ENCODE measurements at places on chromosomes 16 and 17.

- no peak for DNase-seq
These were observed 117.2 kb upstream of the METRNL start for GRCh38 chr17:82962163-82962720.

GRCh38 chr16:82242201-82242600 lies 72.2 kb upstream of the MPHOSPH6 start:
- no peak for DNase-seq

GRCh38 chr16:48555597-48556242 lies 54.3 kb downstream of the N4BP1 start:
- DNase-seq, result no peak

DNA sequence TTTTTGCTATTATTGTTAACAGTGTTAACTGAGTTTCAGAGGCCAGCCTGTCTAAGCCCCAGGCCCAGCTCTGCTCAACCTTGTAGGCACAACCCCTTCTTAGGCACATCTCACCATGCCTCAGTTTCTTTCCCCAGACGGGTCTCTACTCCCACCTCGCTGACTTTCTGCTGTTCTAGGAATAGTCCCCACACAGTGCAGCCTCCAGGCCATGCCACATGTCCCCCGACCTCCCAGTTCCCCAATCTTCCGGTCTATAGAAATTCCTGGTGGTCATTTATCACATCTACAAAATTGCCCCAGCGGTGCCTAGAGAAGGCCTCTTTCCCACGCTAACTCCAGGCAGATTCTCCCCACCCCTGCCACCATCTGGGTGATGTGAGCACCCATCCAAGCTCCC lies 34.8 kb downstream of the ADGRG5 start:
- no peak for DNase-seq

GRCh38 chr17:28973425-28973824 lies 22.1 kb upstream of the PHF12 start:
- DNase-seq, result peak; percentile 26

DNA sequence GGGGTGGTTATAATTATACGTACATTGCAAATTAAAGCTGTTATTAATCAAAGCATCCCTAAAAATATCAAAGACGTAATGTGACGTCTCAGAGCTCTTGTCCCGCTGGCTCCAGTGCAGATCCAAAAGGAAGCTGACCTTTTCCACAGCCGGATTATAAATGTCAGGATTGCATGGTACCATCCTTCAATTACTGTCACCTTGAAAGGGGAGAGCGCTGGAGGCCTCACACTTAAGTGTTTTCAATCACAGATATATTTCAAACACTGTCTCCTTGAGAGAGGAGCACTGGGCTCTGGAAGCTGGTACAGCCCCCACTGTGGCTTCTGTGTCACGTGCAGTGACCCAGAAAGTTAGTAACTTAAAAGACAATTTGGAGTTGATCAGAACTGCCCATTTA lies 94.2 kb downstream of the AIPL1 start:
- DNase-seq, result no peak

DNA sequence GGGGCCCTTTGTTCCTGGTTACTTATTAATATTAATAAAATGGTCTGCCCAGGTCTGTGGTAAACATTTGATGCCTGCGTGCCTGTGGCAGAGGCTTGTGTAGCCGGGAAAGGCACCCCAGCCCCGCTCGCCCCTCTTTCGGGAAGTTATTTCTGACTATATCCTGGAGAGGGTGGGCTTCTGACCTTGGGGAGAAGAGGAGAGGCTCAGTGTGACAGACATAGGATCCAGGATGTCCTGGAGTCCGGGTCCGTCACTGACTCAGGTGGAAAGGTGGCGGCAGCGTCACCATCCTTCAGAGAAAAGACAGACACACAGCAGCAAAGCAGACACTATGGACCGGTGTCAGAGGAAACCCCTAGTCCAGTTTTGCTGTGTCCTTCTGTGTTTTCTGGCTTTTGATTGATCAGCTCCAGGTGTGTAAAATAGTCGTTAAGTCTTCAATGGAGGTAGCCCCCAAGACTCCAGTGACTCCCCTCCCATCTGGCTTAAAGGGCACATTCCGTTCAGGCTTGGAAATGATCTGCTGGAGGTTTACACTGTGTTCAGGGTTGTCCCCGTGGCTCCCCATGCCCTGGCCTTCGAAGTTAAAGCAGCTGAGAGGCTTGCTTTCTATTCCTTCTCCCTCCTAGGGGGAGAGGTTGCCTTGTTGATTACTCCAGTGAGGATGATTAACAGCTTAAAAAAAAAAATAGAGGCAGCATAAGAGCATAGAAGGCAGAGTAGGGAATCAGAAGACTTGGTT lies 81.6 kb downstream of the CCDC182 start:
- no peak for DNase-seq

- no peak for DNase-seq
These were observed 1.6 kb downstream of the UBALD1 start for GRCh38 chr16:4612977-4613635.

DNA sequence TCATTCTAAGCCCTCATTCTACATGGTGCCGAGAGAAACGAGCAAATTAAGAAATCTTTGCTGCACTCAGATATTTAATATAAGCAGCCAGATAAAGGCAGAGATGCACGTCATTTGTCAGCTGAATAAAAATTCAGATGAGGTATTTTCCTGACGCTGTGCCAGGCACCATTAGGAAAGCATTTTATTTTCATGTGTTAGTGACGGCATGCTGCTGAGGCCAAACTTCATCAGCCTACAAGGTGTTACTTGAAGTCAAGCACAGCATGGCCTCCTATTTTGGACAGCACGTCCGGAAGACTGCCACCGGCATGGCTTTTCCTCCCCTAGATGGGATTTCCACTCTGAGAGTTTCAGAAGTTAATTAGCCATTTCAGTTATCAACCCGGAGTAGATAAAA lies 70.3 kb downstream of the IRX3 start:
- DNase-seq, result no peak

DNA sequence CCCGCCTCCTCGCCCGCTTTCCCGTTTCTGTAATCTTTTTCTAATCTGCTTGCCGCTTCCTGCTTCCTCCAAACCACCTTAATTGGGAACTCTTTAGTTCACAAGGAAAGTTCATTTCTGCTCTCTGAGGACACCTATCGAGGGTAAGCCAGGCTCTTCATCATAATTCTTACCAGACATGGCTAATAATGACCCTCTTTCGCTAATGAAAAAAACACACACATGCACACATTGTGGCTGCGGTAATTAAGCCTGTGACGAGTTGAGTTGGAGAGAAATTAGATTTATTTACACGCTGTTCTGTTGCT lies 100.6 kb downstream of the ZNF423 start:
- DNase-seq, result no peak

DNA sequence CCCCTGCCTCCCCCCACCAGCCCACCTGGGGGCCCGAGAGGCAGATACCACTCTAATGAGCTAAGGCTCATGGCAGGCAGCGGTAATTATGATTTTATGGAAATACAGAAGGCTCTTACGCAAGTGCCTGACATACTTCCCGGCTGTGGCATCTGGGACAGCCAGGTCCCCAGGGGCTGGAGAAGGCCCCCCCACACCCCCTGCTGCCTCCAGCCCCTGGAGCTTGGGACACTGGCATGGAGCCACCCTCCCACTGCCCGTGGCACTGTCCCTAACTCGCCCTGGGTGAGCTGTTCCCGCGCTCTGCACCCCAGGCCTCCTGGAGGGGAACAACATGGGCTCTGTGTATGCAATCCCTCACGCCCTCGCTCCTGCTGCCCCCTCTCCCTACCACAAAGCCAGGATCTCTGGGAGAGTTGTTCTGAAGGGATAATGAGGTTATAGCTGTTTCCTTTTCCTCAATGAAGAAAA lies 5.4 kb upstream of the STAC2 start:
- DNase-seq, result no peak

DNA sequence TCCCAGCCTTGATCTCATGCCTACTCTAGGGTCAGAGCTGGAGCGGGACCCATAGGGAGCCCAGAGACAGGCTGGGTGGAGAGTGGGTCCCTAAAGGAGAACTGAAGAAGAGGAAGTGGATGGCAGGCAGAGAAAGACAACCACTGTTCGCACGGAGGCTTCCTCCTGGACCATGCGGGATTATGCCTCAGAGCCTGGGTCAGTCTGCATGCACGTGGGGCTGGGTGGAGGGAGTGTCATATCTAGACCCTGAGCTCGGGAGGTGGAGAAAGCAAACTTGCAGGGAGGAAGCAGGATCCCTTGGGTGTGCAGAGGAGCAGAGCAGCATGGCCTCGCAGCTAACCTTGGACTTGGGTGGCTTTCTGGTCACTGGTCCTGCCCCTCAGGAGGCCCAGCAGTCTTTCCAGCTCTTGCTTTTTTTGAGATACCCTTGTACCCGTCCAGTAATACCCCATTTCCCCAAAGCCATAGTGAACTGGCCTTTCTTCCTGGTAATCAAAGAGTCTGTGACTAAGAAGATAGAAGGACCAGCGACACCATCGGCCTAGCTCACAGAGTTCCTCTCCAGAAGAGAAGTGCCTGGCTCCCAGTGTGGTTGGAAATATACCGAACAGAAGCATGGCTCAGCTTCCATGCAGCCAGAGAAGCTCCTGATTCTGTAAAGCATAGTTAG lies 344.2 kb downstream of the CPPED1 start:
- no peak for DNase-seq

GRCh38 chr17:31008374-31009041 lies 37.7 kb downstream of the RNF135 start:
- DNase-seq, result peak; percentile 62

DNA sequence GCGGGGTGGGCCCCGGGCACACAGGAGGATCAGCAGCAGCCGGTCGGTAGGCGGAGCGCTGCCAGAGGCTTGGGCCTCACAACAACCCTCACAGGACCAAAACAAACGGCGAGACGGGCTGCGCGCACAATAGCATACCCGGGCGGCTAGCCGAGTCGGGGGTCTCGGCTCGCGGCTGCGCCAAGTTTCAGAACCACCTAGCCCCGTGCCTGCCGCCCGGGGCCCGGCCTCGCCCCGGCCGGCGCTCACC lies 732 bp downstream of the ULK2 start:
- peak; percentile 78 for DNase-seq

DNA sequence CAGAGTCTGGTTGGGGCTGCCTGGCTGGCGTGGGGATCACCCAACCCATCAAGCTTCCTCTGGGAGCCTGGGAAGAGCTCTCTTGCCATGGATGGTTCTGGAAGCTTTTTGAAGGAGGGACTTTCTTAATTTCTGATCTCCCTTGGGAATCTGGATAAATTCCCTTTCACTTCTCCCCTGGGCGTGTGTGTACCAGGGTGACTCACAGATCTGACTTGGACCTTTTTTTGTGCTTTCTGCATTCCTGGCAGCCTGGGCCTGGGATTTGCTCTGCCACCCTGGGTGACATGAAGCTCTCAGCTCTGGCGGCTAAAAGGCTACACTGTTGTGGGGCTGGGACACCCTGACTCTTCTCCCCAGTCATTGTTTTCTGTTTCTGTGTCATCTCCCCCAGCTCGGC lies 70.1 kb downstream of the ABCC1 start:
- DNase-seq, result no peak

DNA sequence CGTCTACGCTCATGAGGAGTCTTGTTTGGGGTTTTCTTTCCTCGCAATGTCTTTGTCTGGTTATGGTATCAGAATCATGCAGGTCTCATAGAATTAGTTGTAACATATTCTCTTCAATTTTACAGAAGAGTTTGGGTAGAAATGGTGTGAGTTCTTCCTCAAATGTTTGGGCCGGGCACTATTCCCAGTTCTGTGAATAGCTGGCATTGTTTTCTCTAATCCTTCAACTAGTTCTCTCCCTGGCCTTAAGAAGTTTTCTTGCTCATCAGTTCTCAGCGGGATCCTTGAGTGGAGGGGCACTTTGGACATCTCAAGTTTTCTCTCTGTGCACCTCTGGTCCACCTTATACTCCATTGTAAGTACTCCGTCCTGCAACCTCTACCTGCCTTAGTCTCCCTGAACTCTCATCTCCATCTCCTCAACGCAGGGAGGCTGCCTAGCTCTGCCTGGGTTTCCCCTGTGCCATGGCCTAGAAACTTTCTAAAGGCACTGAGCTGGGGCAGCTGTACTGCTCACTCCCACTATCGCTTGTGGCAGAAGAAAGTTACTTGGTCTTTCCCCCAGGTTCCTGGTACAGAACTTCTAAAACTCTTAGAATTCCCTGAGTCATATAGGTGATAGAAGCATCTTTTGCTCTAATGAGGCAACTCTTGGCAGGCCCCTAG lies 16.9 kb downstream of the NSMCE1 start:
- no peak for DNase-seq

DNA sequence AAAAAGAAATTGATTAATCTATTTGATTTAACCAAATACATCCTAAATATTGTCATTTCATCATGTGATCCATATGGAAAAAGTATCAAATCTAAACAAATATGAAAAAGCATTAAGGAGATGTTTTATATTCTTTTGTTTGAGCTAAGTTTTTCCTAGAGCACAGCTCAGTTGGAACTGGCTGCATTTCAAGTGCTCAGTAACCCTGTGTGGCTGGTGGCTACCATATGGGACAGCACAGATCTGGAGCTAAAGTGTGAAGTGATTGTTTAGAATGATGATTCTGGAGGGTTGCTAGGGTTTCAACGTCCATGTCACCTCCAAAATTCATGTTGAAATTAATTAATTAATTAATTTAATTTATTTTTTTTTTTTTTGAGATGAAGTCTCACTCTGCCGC lies 137.5 kb downstream of the XYLT1 start:
- DNase-seq, result no peak
